ENCODE measurements at places on chromosomes 3 and 15.
A peak's percentile ranks its signal among the peaks of the same experiment; 100 is the strongest.

- DNase-seq: no peak
These were observed 16.0 kb downstream of the WDR73 start for GRCh38 chr15:84638103-84638502.

DNA sequence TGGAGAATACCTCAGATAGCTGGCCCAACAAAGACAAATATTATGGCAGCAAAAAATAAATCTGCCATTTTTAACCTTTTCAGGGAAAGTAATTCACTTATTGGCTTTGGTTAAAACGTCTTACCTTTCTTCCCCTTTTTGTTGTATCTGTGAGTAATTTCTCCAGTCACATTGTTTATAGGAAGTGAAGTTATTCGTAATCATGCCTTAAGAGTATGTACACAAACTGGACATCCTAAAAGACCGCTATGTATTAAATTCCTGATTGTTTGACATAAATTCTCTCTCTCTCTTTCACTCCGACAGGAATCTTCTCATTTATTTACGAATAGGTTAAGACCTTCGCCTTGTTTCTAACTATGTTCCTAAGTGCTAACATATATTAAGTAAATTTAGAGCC lies 474.0 kb downstream of the MECOM start:
- DNase-seq: no peak

DNA sequence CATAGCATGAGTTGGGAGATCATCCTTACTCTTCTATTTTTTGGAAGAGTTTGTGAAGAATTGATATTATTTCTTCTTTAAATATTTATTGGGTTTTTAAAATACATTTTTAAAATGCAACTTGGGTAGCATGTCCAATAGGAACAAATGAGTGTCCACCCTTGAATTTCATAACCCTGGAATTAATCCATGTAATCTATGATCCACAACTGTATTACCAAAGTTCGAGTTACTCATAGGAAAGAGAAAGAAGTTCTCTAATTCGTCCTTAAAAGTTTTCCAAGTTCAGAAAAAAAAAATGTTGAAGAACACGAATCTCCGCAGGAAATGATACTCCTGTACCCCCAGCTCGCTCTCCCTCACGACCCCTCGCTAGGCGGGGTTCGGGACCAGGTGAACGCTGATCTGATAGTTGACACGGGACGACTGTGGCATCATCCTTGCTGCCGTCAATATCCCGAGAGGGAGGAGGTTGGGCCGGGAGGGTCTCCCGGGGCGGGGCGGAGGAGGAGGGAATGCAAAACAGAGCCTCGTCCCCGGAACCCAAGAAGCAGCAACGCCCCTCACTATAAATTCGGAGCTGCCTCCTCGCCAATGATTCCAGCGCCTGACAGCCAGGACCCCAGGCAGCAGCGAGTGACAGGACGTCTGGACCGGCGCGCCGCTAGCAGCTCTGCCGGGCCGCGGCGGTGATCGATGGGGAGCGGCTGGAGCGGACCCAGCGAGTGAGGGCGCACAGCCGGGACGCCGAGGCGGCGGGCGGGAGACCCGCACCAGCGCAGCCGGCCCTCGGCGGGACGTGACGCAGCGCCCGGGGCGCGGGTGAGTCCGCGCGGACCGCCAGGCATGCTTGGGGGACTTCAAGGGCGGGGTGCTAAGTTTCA lies at the start of gene AGTR1:
Gene AGTR1 (plus strand): TSS at position 598 of the 884 bp plus-strand sequence. CDS start 43,133 bp downstream, outside the sequence.
- no peak for DNase-seq

- no peak for DNase-seq
These were observed 121.1 kb upstream of the NANOGP8 start for GRCh38 chr15:35206060-35206675.

GRCh38 chr15:80837006-80837405 lies 57.8 kb downstream of the CEMIP start:
- no peak for DNase-seq

DNA sequence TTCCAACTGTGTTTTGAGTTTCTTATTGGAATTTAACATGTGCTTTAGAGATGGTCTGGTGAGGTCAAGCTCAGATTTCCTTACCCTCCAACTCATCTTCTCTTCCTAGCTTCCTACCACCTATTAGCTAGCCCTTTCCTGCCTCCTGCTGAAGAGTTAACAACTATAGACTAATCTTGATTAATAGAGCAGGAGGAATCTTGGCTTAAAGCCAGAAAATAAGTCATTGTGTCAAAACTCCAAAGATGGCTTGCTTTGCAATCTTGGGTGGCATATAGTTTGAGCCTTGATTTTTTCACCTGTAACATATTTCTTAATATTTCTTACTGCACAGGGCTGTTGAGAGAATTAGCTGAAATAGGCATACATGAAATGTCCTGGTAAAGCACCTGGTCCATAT lies 27.3 kb downstream of the BCL2L10 start:
- no peak for DNase-seq

GRCh38 chr3:158827773-158828172 lies 25.9 kb downstream of the MFSD1 start:
- no peak for DNase-seq

DNA sequence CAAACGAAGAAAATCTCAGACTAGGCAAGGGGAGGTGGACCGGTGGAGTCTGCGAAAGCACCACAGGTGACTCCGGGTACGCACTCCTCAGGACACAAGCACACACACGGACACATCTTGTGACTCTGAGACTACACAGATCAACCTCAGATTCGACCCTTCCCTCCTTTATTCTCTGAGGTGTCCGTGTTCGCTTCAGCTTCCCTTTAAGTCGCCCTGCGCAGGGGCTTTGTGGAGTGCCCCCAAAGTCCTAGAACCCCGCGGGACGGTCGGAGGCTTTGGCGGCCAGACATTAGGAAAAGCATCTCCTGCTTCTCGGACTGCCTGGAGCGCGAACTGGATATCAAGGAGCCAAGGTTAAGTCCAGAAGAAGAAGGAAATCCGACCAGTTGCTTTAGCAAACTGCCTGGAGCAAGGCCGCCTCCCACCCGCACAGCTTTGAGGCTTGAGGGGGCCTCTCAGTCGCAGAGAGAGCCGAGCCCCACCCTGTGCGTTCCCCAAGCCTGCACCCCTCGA lies 730 bp downstream of the DGKG start:
- DNase-seq: no peak

DNA sequence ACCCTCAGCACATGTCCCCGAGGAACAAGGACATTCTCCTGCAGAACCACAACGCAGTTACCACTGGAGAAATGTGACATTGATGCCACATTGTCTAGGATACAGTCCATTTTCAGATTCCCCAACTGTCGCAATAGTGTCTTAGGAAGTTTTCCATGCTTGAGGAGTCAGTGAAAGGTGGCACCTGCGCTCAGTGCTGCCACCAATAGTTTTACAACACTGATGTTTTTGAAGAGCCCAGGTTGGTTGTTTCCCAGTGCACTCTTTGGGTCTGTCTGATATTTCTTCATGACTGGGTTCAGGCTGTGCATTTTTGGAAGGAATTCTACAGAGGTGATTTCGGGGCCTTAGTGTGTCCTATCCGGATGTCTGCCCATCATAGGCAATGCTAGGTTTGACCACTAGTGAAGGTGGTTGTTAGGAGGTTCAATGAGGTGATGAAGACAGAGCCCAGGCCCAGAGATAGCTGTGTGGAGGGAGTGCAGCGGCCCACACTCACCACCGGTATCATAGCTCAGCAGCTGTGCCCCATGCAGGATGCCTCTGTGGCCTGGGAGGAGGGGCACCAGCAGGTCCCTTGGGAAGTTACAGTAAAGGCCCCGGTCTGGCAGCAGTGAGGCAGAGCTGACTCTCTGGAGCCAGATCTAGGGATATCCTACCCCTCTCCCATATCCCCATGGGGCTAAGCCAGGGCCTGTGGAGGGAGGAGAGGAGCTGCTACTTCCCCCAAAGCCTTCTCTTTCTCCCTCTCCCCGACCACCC lies 96.6 kb downstream of the DNAJB8 start:
- no peak for DNase-seq

GRCh38 chr15:97463696-97464095 lies 496.8 kb upstream of the ARRDC4 start:
- DNase-seq: no peak

DNA sequence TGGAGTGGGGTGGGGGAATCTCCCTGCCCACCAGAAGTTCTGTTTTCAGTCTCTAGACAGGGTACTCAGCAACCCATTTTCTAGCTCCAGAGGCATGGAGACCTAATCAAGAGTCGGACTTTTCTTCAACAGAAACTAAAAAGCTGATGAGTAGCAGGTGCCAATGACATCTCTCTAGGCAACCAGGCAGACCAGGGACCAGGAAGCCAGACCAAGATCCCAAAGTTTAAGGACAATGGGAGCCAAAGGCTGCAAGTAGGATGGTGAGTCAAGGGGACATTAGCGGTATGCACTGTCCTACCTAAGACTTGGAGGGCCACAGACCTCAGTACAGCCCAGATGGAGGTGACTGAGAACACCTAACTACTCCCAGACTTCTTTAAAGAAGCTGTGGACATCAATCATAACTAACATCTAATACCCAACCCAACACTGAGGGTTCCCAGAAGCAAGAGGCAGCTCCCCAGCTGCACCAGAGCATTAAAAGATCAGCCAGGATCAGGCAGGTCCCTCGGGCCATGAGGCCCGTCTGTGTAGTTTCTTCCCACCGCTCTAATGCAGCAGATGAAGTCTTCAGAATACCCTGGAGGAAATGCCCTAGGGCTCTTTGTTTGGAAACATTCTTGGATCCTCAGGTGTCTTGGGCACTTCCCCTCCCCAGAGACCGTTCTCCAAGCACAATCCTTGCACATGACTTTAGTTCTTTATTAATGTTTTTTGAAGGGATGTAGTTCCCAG lies 979 bp downstream of the CCDC71 start:
- DNase-seq: no peak

- DNase-seq: no peak
These were observed 62.8 kb downstream of the MDFIC2 start for GRCh38 chr3:70249509-70250160.

DNA sequence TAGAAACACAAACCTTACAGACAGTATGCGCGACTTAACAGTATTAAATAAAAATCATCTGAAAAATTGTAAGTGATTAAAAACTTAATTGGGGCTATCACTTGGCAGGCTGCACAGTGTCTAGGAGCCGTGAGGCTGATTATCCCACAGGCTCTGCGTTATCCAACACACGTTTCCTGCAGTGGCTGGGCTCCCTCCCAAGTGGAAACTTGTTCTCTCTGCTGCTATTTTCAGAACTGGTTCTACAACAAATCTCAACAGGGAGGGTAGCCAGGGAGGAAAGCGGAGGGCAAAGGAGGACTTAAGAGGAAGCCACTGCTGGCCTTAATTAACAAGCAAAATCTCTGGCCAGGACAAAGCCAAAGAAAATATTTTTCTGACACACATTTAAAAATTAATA lies 555.2 kb downstream of the MAGI1 start:
- no peak for DNase-seq

DNA sequence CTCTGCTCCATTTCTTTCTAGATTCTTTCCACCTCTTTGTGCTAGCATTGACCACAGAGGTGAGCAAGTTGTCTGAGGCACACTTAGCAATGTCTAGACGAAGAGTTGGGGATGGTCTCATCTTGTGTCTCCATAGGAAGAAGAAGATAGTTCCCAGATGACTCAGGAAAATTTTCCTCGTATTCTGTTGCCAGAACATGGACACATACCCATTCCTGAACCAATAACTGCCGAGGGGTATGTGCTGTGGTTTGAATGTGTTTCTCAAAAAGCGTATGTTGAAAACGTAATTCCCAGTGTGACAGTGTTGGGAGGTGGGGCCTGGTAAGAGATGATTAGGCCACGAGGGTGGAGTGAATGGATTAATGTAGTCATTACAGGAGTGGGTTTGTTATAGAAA lies 107.5 kb upstream of the GALNT15 start:
- DNase-seq: no peak

DNA sequence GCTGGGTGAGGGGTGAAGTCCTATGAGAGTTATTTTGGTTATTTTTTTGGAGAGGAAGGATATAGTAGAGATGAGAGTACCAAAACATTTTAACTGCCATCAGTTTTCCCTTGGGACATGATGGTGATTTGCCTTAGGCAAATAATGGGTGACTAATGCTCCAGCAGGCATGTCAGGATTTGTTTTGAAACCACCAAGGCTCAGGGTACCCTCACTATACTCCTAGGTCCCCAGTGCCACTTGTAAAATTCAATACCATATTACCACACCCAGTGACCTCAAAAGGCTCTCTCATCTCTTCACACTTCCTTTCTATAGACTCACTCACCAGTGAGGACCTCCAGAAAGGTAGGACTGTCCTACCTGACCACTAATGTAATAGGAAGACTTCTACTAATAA lies 83.6 kb downstream of the WDR72 start:
- DNase-seq: no peak

DNA sequence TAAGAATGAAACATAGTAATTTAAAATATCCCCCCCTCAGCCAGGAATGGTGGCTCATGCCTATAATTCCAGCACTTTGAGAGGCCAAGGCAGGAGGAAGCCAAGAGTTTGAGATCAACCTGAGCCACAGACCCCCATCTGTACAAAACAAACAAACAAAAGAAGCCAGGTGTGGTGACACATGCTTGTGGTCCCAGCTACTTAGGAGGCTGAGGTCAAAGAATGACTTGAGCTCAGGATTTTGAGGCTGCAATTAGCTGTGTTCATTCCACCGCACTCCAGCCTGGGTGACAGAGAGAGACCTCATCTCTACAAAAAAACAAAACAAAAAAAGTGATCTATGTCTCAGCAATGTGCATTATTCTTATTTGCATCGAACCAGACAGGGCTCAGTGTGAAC lies 800.8 kb downstream of the MCTP2 start:
- no peak for DNase-seq

- DNase-seq: no peak
These were observed 188.5 kb downstream of the TPRG1 start for GRCh38 chr3:189360291-189360690.

GRCh38 chr3:36964817-36965216 lies 20.0 kb upstream of the TRANK1 start:
- DNase-seq: no peak

DNA sequence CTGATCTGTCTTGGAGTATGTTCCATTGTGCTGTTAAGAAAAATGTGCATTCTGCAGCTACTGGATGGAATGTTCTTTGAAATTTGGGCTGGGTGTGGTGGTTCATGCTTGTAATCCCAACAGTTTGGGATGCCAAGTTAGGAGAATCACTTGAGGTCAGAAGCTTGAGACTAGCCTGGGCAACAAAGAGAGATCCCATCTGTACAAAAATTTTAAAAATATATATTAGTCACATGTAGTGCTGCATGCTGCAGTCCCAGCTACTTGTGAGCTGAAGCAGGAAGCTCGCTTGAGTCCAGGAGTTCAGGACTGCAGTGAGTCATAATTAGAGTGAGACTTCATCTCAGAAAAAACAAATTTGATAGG lies 62.8 kb upstream of the PLSCR4 start:
- peak; percentile 58 for DNase-seq

- DNase-seq: no peak
These were observed 7.4 kb upstream of the SH3BP5 start for GRCh38 chr3:15339786-15340215.

DNA sequence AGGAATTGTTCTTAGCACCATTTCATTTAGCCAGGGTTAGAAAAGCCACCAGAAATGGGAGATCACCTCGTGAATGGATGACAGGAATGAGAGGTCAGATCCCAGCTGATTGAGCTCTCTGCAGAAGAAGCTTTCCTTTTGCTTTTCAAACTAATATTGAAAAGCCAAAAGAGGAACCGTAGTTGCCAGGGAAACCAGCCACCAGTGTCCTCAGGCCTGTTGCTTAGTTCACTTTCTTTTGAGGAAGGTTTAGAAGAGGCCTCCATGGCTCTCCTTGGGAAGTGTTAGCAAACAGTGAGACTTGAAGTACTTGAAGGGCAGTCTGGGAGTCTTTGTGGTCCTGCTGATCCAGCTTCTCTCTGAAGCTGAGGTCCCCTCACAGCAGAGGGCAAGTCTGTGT lies 7.4 kb upstream of the CCK start:
- DNase-seq: no peak

- DNase-seq: no peak
These were observed 13.0 kb upstream of the TSEN2 start for GRCh38 chr3:12471241-12471640.

Measured in amniotic stem cell (primary cell).